ENCODE measurements at places on chromosomes 6 and 20. TPM values are rescaled to one million over a fixed set of nuclear protein-coding genes. Genes with fewer than 3 reads are reported as not detected.

DNA sequence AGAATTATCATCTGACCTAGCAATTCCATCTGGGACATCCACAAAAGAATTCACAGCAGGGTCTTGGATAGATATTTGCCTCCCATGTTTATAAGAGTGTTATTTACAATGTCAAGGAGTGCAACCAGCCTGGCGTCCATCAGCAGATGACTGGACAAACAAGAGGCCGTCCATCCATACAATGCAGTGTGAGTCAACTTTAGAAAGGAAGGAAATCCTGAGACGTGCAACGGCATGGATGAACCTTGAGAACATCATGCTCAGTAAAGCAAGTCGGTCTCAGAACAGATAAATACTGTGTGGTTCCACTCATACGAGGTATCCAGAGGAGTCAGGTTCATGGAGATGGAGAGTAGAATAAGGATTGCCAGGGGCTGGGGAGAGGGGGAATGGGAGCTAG lies 46.4 kb downstream of the FOXF2 start:
- DNase-seq: no peak

- no peak for DNase-seq
Measured at GRCh38 chr6:87590417-87590880, 514 bp downstream of the ORC3 start.

DNA sequence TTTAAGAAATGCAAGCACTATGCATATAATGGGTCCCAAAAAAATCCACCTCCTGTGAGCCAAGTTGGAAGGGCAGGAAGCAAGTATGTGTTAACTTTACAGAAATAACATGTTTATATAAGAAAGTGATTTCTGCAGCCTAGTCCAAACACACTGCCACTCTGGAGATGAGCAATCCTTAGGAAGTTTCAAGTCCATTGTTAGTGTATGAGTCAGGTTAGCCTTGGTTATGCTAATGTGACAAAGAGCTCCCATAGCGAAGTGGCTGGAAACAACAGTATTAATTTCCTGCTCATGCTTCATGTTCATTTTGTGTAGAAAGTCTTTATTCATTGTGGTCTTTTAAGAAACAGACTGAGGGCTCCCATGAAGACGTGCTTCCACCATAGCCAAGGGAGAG lies 121.4 kb downstream of the TBXT start:
- no peak for DNase-seq

DNA sequence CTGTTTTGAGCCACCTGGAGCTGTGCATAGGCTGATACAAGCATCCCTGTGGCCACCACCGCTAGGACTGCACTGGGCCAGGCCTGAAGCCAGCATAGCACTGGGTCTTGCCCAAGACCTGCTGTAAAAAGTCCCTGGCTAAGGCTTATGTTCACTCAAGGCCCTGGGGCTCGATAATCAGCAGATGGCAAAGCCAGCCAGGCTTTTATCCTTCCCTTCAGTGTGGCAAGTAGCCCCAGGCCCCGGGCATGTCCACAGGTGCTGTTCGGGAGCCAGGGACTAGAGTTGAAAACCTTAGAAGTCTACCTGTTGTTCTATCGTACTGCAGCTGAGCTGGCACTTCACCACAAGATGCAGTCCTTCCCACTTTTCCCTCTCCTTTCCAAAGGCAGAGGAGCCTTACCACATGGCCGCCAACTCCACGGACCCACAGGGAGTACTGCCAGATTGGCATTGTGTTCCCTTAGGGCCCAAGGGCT lies 226.4 kb upstream of the ZNF217 start:
- DNase-seq: no peak

The SPACA1 gene
- polyA plus RNA-seq: not detected

DNA sequence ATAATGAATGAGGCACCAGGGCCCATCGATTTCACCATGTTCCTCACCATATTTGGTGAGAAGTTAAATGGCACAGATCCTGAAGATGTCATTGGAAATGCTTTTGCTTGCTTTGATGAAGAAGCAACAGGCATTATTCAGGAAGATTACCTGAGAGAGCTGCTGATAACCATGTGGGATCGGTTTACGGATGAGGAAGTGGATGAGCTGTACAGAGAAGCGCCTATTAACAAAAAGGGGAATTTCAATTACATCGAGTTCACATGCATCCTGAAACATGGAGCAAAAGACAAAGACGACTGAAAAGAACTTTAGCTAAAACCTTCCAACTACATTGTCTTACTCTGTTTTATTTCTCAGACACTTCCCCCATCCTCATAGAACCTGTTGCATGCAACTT lies 21.6 kb upstream of the ZBTB22 start:
- no peak for DNase-seq

- no peak for DNase-seq
Measured at GRCh38 chr6:80348263-80348662, 241.8 kb downstream of the BCKDHB start.

DNA sequence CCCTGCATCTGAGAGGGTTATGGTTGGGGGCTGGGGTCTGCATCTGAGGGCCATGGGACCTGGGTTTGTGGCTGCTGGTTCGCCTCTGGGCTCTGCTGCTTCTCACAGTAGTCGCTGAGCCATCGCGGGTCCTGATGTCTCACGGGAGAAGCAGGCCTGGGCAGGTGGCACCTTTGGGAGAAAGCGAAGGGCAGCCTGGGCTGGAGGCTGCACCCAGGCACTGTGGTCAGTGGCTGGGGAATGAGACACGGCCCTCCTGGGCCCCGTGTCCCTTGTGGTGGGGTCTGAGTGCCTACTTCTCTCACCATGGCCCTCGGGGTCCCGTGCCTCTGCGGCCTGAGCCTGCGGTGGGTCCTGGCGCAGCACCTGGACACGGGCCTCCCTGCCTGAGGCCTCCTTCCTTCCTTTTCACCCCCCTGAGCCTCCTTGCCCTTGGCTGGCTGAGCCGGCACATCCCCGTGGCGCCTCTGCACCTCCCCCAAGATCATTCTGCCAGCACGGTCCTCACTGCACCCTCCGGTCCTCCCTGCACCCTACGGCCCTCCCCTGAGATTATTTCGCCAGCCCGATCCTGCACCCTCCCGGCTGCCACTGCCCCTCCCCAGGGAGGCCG lies 206.0 kb downstream of the ERMARD start:
- no peak for DNase-seq

GRCh38 chr6:124792386-124792785 lies 169.9 kb upstream of the RNF217 start:
- no peak for DNase-seq

DNA sequence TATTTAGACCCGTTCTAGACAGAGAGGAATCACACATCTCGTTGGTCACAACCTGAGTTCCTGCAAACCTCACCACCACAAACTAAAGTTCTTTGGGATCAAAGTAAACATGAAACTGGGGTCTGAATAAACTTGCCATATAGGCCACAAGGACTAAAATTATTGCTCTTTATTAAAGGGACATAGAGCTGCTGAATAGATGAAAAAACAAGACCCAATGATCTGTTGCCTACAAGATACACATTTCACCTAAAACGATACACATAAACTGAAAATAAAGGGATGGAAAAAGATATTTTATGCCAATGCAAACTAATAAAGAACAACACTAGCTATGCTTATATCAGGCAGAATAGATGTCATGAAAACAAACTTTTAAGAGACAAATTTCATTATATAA lies 623.0 kb downstream of the TBC1D32 start:
- DNase-seq: no peak

The TRAPPC3L gene
- not detected for polyA plus RNA-seq

The PRIM2 gene
- polyA plus RNA-seq: 3.0 TPM

The SLC17A3 gene
- 149 TPM for polyA plus RNA-seq

DNA sequence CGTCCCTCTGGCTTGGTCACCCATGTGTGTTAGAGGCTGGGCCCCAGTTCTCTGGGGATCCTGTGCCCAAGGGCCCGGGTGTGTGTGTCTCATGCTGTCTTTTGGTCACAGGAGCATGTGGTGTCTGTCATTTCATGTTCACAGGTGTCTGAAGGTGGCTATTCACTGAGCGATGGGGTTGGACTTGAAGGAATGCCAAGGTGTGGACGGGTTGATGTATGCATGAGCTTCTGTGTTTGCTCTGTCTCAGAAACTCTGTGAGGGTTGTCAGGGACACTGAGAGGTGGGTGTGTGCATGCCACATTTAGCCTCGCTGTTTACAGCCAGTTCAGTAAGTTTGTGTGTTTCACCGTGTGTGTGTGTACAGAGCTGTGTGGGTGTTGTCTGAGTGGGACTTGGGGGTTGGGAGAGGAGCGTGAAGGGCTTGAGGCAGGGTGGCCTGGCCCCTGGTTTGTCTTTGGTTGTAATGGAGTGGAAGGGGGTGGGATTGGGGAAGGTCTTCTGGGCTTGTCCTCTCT lies 1.2 kb downstream of the DDR1 start:
- DNase-seq: peak; percentile 34

GRCh38 chr20:4147319-4147718 lies 132.0 kb upstream of the RNF24 start:
- DNase-seq: no peak

The PNPLA1 gene
- 1.2 TPM for polyA plus RNA-seq

- DNase-seq: no peak
Measured at GRCh38 chr6:31558631-31559500, 11.5 kb downstream of the NFKBIL1 start.

The BPIFA1 gene
- not detected for polyA plus RNA-seq

The TRDN gene
- polyA plus RNA-seq: not detected

The CDSN gene
- polyA plus RNA-seq: not detected

DNA sequence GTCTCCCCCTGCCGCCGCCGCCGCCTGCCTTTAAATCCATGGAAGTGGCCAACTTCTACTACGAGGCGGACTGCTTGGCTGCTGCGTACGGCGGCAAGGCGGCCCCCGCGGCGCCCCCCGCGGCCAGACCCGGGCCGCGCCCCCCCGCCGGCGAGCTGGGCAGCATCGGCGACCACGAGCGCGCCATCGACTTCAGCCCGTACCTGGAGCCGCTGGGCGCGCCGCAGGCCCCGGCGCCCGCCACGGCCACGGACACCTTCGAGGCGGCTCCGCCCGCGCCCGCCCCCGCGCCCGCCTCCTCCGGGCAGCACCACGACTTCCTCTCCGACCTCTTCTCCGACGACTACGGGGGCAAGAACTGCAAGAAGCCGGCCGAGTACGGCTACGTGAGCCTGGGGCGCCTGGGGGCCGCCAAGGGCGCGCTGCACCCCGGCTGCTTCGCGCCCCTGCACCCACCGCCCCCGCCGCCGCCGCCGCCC lies 474 bp downstream of the CEBPB start:
- peak; percentile 78 for DNase-seq

DNA sequence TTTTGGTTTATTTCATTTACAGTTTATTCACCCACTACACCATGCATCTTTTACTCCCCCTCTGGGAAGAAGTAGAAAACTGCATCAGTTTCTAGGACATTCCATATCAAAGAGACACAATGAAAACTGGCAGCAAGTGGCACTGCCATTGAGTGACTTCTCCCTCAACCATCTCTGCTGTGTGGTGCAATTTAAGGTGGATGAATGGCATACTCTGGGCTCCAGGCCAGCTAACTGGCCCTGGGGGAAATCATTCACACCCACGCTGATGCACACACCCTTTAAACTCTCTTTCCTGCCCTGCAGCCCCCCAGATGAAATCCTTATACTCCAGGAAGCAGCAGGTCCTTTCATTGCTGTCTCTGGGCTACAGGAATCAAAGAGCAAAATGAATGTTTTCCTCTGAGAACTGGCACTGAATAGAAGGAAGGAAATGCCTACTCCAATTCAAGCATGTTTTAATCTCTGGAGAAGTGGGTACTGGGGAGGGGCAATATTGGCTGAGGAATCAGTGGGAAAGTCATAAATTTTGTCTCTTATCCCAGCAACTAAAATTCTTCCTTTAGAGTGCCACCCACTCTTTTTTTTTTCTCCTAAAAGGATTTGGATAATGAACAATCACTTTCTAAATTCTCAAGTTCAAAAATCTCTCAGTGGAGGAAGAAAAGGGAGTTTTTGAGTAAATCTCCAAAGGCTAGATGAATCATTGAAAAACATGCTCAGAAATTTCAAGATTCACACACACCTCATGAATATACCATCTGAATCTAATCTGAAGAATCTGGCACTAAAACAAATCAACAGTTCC lies 16.9 kb upstream of the RFPL4B start:
- DNase-seq: no peak

The SNPH gene
- 3.1 TPM for polyA plus RNA-seq

GRCh38 chr20:10671919-10672623 lies 1.7 kb downstream of the JAG1 start:
- peak; percentile 93 for DNase-seq

GRCh38 chr20:35232575-35232974 lies 6.1 kb downstream of the MMP24 start:
- no peak for DNase-seq

- no peak for DNase-seq
Measured at GRCh38 chr6:40249935-40250334, 315.7 kb upstream of the MOCS1 start.

The C20orf204 gene
- 0.75 TPM for polyA plus RNA-seq

The ZSCAN12 gene
- polyA plus RNA-seq: 1.3 TPM

The NUS1 gene
- polyA plus RNA-seq: 21.4 TPM

GRCh38 chr6:30843611-30843998 lies 40.7 kb upstream of the DDR1 start:
- no peak for DNase-seq

The FAM83C gene
- not detected for polyA plus RNA-seq

The OR10C1 gene
- polyA plus RNA-seq: not detected

The SLC17A4 gene
- polyA plus RNA-seq: 0.88 TPM

DNA sequence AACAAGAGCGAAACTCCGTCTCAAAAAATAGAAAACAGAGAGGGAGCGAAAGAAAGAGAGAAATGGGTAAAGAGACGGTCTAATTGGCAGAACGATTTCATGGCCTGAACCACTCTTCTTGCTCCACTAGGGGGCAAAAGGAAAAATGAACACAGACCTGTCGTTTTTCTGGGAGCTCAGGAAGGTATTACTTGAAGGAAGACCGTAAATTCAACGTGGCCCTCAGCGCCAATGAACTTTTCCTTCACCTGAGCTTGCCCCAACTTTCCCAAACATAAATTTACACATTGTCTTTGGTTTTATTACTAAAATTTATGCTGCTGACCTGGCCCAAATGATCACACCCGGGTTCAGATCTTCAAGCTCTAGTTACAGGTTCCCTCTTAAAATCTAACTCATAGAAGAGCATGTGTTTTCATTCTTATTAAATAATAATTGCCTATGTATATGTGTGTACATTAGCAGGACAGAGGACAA lies 67.3 kb downstream of the ATP9A start:
- peak; percentile 47 for DNase-seq

The IL20RA gene
- 0.34 TPM for polyA plus RNA-seq

DNA sequence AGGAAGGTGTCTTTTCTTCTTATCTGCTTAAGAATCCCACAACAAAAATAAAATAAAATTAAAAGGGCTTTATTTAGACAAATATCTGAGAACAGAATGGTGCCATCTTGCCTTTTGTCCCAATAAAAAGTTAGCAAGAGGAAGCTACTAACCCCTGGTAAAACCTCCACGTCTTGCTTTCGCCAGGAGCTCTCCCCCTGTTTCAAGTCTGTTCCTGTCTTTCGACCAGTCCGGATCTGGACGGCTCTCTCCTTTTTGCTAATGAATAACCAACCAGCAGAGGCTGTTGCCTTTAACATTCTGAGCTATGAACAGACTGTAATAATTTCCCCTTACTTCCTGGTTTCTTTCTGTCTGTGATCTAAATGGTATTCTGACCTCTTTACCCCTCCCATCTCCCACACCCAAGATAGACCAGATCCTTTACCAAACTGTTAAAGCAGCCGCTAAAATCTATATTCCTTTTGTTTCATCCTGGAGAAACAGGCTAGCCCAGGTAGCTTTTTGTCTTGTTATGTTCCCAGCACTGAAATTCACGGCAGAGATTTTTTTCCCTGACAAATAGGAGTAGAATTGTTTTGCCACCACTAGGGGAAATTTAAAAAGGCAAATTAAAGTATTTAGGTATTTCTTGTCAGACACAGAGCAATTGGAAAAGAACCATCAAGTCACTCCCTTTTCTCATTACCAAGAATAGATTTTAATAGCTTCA lies at the start of gene FRK:
FRK (minus strand) TSS at position 320 of the 712 bp plus-strand sequence. CDS start 580 bp downstream, outside the sequence.
- DNase-seq: peak; percentile 71

GRCh38 chr20:54133434-54134427 lies 40.1 kb downstream of the CYP24A1 start:
- no peak for DNase-seq

- no peak for DNase-seq
Measured at GRCh38 chr6:167153521-167153959, 4.2 kb downstream of the GPR31 start.

All from kidney (tissue), 22 donors.